ENCODE measurements at places on chromosomes 4 and X.

DNA sequence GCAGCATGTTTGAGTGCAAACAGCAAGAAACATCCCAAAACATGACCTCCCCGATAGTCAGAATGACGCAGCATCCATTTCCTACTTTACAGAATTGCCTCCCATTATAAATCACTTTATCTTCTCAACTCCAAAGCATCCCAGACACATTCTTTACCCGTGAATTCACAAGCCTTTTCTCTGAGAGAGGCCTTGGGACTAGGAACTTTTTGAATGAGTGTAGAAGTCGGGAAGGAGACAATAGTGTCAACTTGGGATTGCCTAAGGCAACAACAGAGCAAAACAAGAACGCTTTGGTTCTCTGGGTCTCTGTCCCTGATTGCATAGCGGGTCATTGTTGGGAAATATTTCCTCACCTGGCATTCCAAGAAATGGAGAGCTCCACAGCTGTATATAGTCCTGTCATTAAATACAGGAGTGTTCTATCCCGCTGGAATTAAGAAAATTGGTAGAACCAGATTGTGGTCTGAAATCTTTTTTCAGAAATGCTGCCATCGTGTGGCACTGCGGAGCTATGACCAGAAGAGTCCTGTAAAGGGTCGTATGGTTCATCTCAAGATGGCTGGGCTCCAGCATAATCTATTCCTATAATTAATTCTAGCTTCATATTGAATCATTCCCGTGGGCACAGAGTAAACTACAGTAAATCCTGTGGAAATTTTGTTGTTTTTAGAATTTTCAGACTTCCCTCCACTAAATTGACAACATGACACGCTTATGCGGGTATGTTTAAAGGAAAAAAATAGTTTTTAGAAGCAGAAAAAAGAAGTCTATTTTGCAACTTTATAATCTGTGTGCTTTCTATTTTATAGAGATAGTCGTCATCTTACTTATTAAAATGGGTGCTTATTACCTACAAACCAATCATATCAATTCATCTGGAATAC, 2.0 kb upstream of the SPP1 start:
- DNase-seq = peak; percentile 12

DNA sequence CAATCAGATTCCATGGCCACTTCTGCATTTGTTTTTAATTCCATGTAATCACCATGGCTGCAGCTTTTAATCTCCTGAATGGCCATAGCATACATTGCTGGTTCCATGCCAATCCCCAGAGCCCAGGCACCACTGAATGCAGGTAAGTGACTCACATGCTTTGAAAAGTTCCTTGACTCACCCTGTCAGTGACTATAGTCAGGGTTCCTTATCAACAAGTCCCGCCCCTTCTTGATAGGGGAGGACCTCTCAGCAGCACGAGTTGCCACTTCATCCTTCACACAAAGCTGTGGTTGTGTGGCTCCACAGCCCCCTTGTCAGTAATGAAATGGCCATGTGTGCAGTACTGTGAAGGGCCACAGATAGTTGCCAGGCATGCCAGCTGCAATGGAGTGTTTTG, 516.6 kb downstream of the PPARGC1A start:
- peak; percentile 18 for DNase-seq

- DNase-seq = no peak
These were observed 742 bp upstream of the TAF1 start for GRCh38 chrX:71365356-71365874.

- DNase-seq = no peak
These were observed 164.2 kb upstream of the ACTRT1 start for GRCh38 chrX:128216364-128216763.

GRCh38 chr4:186979961-186980745, 256.5 kb upstream of the FAT1 start:
- DNase-seq = no peak

DNA sequence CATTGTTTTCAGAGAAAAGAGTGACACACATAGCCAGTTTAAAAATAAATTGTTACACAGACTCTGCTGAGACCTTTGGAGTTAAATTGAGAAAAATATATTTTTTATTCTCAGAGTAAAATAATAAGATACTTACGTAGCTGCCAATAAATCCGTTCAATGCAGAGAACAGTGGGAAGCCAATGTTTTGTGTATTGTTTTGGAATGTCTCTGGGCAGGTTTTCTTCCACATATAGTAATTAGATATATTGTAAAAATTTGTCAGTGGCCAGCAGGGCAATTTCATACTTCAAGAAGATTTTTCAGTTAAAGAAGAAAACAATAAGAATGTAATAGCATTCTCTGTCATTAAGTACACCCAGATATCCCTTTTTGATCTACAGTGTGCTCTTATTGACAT, 999.5 kb upstream of the INTU start:
- DNase-seq = no peak

DNA sequence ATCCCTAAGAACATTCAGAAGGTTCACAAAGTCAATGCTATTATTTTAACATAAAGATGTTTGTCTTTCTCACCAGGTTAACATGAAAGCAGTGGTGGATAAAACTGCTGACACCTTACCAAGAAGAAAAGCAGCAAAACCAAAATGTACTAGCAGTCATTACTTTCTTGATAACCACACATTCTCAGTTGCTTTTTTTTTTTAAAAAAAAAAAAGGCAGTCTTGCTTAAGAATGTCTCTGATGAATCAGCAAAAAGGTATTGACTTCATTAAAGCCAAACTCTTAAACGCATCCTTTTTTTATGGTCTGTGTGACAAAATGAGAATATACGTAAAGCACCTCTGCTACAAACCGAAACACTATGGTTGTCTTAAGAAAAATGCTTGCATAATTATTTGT, 31.9 kb downstream of the CDKL2 start:
- DNase-seq = no peak

- DNase-seq = no peak
These were observed 788.7 kb upstream of the AMOT start for GRCh38 chrX:113629326-113629725.

DNA sequence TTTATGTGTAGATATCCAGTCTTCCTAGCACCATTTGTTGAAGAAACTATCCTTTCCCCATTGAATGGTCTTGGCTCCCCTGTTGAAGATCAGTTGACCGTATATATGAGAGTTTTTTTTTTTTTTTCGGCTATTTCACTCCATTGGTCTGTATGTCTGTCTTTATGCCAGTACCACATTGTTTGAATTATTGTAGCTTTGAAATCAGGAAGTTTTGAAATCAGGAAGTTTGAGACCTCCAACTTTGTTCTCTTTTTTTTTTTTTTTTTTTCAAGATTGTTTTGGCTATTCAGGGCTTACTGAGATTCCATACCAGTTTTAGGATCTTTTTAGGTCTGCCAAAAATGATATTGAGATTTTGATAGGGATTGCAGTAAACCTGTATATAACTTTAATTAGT, 4.3 kb upstream of the SCD5 start:
- no peak for DNase-seq

- no peak for DNase-seq
These were observed 140.9 kb upstream of the HPGD start for GRCh38 chr4:174663216-174663615.

DNA sequence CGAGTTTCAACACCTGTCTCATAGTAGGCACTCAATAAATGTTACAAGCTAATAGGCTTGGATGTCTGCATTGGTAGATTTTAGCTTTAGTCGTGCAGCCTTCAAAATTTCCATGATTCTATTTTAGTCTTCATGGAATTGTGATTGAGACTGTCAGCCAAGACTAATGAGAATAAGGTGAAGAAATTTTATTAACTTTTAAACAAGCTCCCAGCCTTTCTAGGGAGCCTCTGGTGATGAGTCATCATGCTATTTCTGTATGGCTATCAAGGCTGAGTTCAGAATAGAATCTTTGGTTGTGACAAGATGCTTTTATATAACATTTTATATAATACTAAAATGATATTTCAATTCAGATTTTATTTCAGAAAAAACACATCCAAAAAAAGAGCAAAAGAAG, 685.8 kb downstream of the GABRG1 start:
- no peak for DNase-seq

DNA sequence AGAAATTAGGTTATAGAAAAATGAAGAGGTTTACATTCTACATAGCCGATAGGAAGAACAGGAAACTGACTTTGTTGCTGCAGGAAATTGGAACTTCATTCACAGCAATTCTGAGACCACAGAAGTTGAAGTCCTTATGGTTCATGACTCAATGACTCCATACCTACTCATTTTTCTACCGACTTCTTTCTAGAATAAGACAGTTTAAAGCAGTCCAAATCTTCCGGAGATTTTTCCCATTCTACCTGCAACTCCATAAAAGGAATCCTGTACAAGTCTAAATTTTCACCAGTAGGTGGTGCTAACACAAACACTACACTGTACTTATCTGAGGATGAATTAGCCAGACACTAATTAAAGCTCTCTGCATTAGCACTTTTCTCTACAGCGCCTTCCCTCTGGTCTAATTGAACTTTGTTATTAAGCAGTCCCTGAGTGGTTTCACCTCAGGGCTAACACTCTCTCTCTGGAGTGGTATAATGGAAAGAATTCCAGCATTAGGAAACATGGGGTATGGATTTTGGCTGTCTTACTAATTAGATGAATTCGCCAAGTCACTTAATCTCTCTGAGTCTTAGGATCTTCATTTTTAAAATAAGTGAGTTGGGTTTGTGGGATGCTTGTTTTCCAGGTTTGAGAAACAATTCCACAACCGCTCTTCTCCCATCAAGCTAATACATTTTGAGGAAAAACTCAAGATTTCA, 167.9 kb downstream of the SMIM20 start:
- no peak for DNase-seq

DNA sequence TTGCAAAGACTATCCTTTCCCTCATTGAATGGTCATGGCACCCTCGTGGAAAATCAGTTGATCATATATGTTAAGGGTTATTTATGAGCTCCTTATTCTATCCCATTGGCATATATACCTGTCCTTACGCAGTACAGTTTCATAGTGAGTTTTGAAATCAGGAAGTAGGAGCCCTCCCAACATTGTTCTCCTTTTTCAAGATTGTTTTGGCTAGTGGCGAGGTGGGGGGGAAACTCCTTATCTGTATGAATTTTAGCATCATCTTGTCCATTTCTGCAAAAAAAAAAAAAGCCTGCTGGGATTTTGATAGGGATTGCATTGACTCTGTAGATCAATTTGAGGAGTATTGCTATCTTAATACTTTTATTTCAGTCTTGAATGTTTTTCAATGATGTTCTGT, 2.5 kb upstream of the USP9X start:
- DNase-seq = no peak

GRCh38 chr4:182496408-182496807, 253.2 kb downstream of the TENM3 start:
- DNase-seq = no peak

- DNase-seq = peak; percentile 80
These were observed 47.4 kb upstream of the HOPX start for GRCh38 chr4:56728512-56728911.

GRCh38 chr4:56959100-56959499, 18.3 kb downstream of the NOA1 start:
- DNase-seq = no peak

- no peak for DNase-seq
These were observed 6.3 kb downstream of the LAP3 start for GRCh38 chr4:17583276-17583675.

GRCh38 chr4:156330436-156331031, 376.9 kb upstream of the CTSO start:
- DNase-seq = no peak

DNA sequence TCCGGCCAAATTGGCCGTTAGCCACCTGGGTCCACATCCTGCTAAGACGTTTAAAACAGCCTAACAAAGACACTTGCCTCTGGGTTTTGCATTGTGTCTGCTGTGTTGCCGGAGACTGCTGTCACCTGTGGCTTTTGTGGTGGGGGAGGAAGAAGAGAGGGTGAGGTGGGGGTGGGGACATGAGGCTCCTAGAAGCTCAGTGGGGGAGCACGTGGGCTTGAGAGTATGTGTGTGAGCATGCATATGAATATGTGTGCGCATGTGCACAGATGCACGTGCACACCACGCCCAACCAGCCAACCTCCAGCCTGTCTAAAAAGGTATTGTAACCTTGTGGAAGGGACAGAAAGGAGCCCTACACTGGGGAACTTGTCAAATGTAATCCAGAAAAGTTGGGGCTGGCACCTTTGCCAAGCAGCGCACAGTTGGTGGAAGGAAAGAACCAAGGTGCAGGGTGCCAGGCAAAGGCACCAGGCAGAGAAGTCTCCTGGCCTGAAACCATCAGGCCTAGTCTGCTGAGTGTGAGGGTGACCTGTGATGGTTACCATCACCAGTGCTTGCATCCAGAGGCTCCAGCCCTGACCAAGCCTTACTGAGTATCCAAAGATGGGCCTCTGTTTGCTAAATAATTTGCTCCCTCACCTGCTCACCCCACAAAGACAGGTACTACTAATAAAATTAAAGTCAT, 10.1 kb upstream of the SASH3 start:
- no peak for DNase-seq

DNA sequence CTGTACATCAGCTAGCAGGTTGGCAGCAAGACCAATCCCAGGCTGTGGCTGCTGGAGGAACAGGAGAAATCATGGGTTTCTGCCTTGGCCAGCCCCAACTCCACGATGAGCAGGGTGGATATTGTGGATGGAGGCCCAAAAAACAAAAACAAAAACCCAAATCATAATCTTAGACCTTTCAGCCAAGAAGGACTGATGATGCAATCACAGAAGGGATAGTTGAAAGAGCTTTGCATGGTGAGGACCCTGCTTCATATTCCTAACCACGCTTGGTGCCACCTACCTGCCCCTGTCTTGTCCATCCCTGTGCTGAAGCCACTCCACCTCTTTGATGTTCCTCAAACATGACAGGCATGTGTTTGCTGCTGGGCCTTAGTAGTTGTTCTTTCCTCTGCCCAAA, 68.8 kb upstream of the CT45A1 start:
- DNase-seq = no peak

- DNase-seq = peak; percentile 20
These were observed 1.8 kb upstream of the GABRQ start for GRCh38 chrX:152635941-152636340.

DNA sequence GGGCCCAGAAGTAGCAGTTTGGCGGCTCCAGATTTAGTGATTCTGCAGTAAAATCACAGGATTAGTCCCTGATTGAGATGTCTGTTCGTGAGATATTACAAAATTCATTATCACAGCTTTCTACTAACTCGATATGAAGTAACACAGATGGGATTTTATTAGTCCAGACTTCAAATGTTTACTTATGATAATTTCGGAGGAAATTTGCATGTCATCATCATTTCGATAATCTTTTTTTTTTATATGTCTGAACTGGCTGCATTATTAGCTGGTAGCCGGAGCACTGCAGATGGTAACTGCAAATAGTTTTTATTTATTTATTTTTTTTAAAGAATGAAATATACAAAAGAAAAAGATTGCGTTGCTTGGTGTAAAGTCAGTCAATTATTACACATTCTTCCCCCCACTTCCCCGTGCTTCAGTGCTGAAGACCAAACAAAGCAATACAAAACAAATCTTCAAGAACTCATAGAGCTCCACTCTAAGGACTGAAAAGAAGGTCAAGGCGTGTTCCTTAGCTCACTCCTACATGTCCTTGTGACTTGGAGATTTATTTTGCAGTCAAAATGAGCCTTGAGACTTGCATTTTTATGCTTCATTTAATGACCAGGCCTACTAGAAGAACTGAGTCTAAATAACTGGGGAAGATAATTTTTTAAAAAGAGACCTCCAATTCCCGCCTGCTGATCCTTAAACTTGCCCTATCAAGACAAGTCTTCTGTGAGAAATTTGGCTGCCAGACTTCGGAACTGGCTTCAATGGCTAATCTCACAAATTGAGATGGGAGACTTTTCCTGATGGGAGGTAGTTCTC, 11.7 kb upstream of the PITX2 start:
- no peak for DNase-seq

- DNase-seq = no peak
These were observed 39.6 kb upstream of the PDLIM5 start for GRCh38 chr4:94412019-94412657.
